ENCODE measurements at places on chromosomes 1 and 21.
A peak's percentile ranks its signal among the peaks of the same experiment; 100 is the strongest.

DNA sequence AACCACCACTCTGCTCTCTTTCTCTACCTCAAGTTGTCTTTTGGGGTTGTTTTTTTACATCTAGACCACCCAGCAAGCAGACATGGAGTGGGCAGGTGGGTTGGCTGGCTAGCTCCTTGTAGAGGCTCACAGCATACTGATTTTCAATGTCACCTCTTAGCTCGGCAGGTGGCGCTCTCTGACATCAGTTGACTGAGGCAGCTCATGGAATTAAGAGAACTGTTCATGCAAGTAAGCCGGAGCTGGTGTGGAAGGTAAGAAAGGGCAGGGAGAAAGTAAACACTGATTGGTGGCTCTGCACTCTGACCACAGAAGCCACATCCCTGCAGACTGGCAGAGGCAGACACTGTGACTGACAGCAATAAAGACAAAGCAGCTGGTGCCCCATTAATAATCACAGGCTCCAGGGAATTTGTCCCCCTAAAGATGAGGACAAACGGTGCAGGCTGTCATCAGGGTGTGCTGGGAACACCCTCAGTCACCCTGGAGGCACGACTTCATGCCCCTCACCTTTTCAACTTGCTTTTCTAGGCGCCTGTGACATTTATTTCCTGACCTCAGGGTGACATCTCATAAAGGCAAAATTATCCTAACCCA, 226.8 kb downstream of the LMX1A start:
- peak; percentile 12 for DNase-seq

DNA sequence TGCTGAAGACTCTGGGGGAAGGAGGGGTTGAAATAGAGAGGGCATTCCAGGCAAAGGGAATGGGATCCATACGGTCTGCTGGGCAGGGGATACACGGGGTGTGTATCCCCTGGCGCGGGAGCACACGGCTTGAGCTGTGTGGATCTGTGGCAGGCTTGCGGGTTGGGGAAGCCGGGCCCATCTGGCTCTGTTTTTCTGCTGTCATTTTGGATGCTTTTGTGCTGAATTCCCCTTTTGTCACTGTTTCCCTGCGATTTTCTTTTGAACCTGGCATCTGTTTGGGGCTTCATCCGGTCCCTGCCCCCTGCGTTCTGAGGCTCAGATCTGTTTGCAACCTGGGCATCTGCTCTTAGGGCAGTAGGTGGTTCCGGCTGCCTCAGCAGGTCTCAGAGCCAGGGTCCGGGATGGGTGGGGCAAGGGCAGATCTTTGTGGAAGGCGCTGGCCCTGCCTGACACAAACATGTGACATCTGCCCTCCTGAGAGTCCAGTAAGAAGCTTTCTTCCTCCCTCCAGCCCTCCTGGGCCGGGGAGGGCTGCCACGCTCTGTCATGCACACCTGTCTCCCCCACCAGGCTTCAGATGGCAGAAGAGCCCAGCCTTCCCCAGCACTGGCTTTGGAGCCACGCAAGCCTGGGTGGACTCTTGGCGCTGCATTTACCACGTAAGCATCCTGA, 84.0 kb downstream of the IGSF21 start:
- DNase-seq: no peak

- no peak for DNase-seq
Measured at GRCh38 chr1:226029568-226030225, 30.6 kb upstream of the SDE2 start.

DNA sequence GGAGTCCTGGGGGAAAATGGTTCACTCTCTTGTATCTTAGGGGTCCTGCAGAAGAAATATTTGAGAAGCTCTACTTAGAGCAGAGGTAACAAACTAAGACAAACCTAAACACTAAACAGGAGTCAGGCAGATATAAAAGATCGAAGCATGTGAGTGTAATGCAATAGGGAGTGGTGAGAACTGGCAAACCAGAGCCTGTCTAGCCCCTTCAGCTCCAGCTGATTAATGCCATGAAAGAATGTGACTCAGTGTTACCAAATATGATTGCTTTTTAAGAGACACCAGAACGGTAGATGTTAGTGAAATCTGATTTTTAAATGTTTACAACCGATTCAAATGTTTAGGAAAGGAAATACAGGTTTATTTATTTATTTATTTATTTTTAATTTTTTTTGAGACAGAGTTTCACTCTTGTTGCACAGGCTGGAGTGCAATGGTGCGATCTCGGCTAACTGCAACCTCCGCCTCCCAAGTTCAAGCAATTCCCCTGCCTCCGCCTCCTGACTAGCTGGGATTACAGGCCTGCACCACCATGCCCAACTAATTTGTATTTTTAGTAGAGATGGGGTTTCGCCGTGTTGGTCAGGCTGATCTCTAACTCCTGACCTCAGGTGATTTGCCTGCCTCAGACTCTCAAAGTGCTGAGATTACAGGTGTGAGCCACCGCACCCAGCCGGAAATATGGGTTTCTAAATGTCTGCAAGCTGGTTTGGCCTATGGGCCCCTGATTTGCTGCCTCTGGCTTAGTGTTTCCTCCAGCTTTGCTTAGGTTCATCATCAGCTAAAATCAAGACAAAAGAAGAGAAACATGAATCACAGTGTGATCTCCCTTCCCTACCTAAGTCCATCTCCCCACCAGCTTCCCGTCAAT, 12.2 kb downstream of the TXNIP start:
- DNase-seq: no peak

GRCh38 chr1:221708987-221709386, 32.9 kb downstream of the DUSP10 start:
- no peak for DNase-seq

DNA sequence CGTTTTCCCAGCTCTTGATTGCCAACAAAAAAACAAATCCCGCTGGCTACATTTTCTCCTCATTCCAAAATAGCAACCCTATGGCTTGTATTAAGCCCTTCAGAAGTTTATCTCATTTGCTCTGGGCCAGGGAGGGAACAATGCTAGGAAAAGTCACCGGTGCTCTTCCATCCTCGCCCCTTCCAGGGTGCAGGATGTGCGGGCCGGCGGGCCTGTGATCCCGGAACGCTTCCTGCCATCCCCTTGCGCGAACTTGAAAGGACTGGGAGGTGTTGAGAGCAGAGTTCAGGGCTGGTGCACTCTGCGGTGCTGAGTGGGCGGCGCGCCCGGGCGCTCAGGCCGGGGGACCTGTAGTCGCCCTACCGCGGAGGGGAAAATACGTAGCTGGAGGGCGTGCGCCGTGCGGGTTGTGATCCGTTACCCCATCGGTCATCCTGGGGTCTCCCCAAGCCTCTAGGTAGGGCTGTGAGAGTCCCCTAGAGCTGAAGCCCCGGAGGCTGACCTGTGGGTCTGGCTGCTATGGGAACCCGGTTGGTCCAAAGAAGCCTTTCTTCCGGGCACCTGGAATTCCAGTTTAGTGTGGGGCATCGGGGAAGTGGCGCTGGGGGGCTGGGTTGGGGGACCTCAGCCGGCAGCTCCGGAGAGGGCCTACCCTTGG, 13.1 kb downstream of the NR5A2 start:
- DNase-seq: no peak

- no peak for DNase-seq
Measured at GRCh38 chr21:32209580-32209979, 69.3 kb downstream of the MIS18A start.

DNA sequence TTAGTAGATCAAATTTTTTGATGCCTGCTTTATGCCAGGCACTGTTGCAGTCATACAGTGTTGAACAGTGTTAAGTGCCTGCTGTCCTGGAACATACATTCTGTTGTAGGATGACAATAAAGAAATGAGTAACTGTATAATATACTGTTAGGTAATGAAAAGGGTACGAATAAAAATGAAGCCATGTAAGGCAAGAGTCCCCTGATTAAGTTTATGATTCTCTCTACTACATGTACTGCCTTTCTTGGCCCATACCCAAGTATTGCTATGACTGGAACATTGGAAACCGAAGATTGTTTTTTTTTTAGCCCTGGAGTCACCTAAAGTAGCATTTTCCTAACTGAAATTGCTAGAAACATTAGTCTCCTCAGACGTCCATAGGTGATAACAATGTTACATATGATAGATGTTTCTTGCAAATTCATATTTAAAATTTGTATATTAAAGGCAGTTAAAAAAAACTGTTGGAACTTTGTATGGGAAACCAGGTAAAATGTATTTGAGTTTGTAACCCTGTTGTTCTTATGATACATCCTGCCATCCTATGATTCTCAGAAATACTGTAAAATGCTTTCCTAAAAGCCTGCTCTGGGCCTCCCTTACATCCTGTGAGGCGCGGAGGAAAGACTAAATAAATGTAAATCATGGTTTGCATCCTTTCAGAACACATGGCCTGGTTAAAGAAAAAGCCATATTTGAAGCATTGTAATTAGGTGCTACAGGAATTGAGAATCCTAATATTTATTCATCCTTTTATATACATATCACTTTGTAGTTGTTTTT, 5.8 kb downstream of the ATP5PB start:
- no peak for DNase-seq

GRCh38 chr1:156657741-156658319, 15.9 kb downstream of the BCAN start:
- DNase-seq: no peak

- DNase-seq: no peak
Measured at GRCh38 chr1:200666309-200666708, 3.4 kb downstream of the DDX59 start.

DNA sequence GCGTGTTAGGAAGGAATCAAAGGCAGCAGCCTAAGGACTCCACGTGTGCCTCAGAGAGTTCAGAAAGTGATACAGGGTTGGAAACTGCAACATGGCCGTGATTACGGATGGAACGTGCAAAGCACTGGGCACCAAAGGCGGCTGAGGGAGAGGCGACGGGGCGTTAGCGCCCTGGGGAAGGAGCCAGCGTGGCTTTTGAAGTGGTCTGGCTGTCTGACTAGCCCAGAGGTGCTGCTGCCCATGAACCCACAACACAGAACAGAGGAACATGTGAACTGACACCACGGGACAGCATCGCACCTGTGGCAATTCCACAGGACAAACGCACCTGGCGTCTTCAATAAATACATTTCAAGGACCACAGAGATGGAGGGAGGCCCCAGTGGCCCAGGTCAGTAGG, 18.0 kb upstream of the TMEM52 start:
- DNase-seq: no peak

DNA sequence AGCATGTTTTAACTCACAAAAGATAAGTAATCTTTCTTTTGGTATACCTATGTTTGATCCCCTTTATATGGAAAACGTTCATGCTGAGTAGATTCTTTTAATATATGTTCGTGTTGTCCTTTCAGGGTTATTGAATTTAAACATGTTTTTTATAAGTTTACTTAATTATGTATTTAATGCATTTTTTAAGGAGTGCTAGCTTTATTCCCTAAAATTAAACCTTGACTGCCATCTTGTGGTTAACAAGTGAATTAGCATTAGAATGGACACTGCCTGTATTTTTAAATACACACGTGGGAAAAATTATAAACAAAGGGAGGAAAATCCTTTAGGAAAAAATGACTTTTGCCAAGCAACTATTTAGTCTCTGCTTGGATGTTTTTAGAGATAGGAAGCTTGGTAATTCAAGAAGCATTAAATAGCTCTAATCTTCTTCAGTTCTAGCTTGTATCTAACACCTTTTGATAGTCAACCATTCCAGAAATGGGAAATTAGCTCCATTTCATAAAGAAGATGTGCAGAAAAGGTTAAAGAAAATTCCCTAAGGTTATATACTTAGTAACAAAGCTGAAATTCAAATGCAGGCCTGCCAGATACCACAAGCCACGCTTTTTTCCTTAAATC, 43.0 kb downstream of the UBE2U start:
- DNase-seq: no peak

- no peak for DNase-seq
Measured at GRCh38 chr1:165747632-165748447, 20.8 kb downstream of the TMCO1 start.

DNA sequence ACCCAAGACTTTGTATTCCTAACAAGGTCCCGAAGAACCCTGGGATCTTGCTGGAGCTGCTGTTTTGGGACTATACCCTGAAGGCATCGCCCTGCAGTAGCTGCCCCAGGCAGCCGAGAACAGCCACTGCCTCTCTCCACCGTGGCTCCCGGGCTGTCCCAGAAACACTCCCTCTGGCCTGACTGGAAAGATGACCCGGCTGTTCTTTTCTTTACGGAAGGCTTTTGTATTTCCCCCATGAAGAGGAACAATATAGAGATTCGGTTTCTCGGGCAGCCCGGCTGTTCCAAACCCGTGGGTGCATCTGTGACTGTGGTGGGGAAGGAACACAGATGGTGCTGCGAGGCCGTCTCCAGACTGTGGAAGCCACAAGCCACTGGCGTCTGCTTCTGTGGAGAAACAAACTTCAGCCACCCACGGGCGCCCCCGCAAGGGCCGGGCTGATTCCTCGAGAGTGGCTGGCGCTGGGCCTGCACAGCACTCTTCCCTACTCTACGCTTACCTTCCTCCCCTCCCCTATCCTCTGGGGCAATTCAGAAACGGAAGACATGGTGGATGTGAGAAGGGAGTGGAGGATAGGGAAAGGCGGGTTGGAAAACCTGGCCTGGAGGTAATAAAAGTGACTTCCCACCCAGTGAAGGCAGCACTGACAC, 33.7 kb upstream of the VASH2 start:
- DNase-seq: peak; percentile 17

DNA sequence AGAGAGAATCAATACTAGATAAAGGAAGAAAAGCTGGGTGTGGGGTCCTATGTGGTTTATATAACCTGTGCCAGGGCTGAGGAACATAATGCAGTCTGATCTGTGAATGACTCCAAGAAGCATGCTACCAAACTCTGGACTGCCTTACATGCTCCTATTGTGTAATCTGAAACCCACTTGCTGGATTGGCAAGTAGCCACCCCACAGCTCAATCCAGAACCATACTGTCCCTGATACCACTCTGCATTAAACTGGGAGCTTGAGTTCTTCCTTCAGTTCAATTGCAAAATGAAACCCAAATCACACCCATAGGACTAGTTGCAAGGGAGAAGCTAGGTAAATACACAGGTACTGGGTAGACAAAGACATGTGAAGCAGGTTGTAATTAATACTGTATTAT, 115.4 kb upstream of the NEGR1 start:
- DNase-seq: peak; percentile 26

DNA sequence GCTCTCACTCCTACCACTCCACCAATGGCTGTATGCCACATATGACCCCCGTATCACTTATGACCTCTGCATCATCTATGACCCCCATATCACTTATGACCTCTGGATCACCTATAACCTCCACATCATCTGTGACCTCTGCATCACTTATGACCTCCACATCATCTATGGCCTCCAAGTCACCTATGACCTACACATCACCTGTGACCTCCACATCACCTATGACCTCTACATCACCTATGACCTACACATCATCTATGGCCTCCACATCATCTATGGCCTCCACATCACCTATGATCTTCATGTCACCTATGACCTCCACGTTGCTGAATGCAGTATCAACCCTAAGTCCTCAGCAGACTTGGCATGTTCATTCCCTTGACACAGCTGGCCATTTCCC, 271.2 kb downstream of the MATN1 start:
- DNase-seq: no peak

DNA sequence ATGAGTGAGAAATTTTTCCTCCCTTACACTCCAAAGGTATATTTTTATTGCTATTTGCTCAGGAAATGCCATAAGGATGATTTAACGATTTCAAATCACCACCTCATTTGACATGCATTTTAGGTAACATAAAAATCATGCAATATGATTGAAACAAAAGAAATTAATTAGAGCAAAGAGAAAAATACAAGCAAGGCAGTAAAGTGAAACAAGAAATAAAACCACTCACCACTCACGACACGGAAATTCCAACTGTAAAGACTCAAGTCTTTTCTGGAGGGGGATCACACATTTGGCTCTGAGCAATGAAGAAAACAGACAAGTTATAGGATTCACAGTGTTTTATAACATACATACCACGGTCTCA, 86.8 kb upstream of the ARHGAP29 start:
- no peak for DNase-seq

- DNase-seq: peak; percentile 41
Measured at GRCh38 chr1:39391691-39392679, 99.5 kb upstream of the BMP8A start.

All from foreskin melanocyte (primary cell).